Mesothelial cell of epicardium (in vitro differentiated cells): ENCODE measurements at places on chromosomes 2 and 18. TPM values are rescaled to one million over a fixed set of nuclear protein-coding genes. Genes with fewer than 3 reads are reported as not detected.

- no peak for DNase-seq
These were observed 21.9 kb downstream of the RPIA start for GRCh38 chr2:88713408-88713807.

GRCh38 chr2:231297108-231297908, 98.2 kb upstream of the B3GNT7 start:
- DNase-seq = peak; percentile 46

- DNase-seq = no peak
These were observed 8.5 kb downstream of the INHBB start for GRCh38 chr2:120354467-120354866.

DNA sequence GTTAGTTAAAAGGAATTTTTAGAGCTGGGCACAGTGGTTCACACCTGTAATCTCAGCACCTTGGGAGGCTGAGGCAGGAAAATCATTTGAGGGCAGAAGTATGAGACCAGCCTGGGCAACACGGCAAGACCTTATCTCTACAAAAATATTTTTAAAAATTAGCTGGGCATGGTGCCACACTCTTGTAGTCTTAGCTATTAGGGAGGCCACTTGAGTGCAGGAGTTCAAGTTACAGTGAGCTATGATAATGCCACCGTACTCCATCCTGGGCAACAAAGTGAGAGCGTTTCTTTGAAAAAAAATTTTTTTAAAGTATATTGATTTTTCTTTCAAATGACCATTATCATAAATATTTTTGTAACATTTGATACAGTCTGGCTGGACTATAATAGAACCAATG, 93.6 kb upstream of the FAM117B start:
- DNase-seq = no peak

DNA sequence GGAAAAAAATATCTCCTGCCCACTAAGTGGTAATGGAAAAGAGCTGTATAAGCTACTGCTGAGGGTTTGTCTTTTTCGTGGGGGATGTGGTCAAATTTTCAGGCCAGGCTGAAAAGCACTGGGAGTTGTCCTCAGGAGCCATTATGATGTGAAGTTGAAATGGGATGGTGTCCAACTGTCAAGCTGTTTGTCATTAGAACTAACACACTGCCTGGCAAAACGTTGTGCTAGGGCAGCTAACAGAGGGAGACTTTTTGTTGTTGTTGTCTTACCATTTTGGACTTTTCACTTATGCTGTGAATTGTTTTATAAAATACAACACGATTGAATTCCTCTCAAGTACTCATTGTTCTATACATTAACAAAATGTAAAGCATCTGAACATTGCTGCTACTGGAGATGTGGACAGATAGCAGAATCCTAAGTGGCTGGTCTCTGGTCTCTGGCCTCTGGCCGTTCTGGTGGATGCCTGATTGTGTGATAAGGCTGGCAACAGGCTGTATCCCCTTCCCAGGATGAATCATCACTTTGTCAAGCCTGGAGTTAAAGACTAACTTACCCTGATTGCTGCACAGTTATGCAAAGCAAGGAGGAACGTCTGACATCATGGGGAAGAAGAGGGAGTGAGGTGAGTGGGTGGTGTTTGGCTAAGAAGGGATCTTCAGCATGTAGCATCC, 2.3 kb downstream of the MYO1B start:
- DNase-seq = no peak

DNA sequence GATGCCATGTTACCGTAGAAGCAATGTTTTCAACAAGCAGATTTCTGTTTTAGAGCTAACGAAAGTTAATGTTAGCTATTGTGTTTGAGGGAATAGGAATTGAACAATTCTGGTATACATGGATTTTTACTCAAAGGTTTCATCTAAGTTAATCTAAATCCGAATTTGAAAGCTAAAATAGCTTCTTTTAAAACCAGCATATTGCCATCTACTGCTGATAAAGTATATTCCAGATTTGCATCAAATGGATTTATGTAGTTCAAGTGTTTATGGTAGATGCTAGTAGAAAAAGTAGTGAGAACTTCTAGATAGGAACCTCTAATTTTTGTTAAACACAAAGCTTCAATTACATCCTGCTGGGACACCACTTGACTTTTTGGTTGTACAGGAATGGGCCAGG, 1569.5 kb upstream of the NXPH2 start:
- DNase-seq = no peak

Gene PROKR1
- 0.09 to 0.14 TPM (median 0.11 TPM) in 3 replicates for total RNA-seq

DNA sequence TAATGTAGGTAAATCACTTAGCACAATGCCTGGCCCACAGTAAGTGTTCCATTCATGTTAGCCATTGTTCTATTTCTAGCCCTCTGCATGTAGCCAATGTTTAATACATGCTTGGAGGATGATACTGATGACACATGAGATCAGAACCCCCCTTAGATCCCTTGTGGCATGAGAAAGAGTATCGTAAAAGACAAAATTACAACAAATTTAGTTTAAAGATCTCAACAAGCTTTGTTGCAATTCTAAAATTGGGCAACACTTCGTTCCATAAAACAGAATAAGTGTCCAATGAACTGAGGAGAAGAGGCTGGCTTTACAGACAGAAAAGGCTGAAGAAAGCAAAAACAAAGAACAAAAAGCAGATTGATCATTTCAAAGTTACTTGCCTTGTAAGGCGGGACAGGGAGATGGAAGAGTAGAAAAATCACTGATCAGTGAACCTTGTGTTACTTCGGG, 148.7 kb upstream of the SLC1A4 start:
- DNase-seq = no peak

GRCh38 chr2:205783872-205784499, 101.7 kb downstream of the NRP2 start:
- no peak for DNase-seq
